ENCODE measurements at places on chromosomes 1 and 21. TPM values are rescaled to one million over a fixed set of nuclear protein-coding genes. Genes with fewer than 3 reads are reported as not detected.

DNA sequence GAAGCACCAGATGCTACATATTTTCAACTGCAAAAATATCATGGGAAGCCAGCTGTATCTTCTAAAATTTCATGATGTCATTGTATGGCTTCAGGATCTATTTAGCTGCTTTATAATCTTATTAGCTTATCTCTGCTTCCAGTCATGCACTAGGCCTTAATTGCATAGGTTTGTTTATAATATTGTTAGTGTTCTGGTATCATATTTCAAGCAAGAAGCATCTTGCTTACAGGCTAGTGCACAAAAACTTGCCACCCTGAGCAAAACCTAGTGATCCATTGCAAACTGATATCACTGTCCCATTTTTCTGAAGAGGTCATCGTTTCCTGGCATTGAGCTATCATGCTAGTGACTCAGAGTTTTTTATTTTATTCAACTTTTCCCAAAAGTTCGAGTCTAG lies 15.7 kb upstream of the NRIP1 start:
- DNase-seq: no peak

DNA sequence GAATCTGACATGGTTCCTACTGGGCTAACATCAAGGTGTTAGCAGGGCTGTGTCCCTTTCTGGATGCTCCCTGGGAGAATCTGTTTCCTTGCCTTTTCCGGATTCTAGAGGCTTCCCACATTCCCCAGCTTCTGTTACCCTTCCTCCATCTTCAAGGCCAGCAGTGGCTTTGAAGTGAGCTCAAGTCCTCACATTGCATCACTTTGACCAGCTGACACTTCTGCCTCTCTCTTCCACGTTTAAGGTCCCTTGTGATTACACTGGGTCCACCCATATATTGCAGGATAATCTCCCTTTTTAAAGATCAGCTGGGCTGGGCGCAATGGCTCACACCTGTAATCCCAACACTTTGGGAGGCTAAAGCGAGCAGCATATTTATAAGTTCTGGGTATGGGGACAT lies 33.1 kb downstream of the CNST start:
- no peak for DNase-seq

DNA sequence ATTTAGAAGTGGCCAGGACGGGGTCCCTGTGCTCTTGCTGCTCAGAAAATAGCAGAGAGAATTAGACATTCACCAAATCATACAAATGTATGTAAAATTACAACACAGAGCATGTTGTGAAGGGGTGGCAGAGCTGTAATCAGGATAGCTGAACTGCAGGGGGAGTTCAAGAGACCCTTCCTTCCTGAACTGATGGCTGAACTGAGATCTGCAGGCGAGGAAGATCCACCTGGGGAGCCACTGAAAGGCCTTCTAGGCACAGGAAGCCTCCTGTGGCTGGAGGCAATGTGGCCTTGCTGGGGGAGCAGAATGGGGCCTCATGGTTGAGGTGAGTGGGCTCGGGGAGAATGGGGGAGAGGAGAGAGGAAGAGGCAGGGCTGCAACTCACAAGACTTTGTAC lies 216.5 kb downstream of the PRDM2 start:
- no peak for DNase-seq

DNA sequence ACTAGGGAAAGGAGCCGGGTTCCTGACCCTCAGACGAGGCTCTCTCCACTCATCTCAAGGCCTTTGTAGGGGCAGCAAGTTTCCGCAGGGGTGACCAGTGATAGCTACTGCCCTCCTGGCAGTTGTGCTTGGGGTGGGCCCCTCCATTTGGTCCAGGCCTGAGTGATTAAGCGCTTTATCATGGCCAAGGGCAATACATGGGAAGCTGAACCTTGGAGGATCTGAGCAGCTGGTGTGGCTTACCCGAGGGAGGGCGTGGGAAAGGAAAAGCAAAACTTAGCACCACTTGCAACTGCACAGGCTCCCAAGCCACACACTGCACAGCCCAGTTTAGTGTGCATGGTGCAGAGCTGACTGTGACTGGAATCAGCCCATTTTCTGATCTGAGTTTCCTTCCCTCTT lies 47.8 kb downstream of the GADD45A start:
- DNase-seq: no peak

- DNase-seq: no peak
These were observed 110.5 kb downstream of the ZNF644 start for GRCh38 chr1:90911353-90911752.

DNA sequence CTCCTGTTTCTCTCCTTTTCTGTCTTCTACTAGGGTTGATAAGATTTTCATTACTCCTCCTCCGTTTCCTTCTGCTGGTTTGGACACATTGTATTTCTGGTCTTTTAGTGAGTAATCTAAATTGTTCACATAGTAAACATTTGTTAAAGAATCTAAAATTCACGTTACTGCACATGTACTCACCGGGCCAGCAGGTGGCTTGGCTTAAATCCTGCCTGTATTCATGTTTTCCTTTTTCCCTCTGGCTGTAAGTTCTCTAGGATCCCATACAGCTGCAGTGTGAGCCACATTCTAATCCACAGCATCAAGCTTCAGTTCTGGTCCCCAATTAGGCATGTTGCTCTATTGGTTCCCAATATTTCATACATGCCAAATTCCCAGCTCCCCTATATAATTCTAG lies 958.3 kb downstream of the ADGRL2 start:
- no peak for DNase-seq

- no peak for DNase-seq
These were observed 461.9 kb downstream of the CAMTA1 start for GRCh38 chr1:7247158-7247557.

RGS13 gene
- total RNA-seq: not detected

DNA sequence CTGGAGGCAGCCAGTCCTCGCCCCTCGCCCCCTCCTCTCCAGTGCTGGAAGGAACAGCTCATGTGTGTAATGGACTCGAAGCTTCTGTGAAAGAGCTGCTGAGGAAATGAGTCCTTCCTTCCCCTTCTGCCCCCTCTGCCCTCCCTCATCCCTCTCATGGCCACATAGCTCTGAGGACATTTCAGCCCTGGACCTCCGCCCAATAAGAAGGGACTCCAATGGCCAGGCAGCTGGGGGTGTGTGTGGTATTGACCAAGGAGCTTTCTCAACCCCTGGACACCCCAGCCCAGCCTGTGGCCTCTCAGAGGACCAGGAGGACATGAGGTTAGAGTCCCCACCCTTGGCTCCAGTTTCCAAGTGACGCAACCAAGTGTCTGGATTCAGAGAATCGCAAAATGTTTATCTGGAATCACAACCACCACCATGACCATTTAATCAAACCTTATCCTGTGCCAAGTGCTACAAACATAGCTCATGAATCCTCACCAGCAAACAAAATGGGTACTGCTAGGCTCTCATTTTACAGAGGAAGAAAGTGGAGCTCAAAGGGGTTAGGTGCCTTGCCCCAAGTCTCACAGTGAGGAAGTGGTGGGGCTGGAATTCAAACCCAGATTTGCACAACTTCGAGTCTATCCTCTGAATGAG lies 47.8 kb upstream of the ECE1 start:
- DNase-seq: peak; percentile 94

NSL1 gene
- total RNA-seq: 42.6 TPM

GRCh38 chr1:43844114-43844513 lies 89.5 kb upstream of the ARTN start:
- DNase-seq: no peak

GRCh38 chr1:109818271-109818987 lies 54.7 kb upstream of the EPS8L3 start:
- DNase-seq: no peak
